ENCODE measurements at places on chromosomes 2 and 18.
A peak's percentile ranks its signal among the peaks of the same experiment; 100 is the strongest.

GRCh38 chr2:73269686-73270465, 14.4 kb downstream of the FBXO41 start:
- no peak for DNase-seq

DNA sequence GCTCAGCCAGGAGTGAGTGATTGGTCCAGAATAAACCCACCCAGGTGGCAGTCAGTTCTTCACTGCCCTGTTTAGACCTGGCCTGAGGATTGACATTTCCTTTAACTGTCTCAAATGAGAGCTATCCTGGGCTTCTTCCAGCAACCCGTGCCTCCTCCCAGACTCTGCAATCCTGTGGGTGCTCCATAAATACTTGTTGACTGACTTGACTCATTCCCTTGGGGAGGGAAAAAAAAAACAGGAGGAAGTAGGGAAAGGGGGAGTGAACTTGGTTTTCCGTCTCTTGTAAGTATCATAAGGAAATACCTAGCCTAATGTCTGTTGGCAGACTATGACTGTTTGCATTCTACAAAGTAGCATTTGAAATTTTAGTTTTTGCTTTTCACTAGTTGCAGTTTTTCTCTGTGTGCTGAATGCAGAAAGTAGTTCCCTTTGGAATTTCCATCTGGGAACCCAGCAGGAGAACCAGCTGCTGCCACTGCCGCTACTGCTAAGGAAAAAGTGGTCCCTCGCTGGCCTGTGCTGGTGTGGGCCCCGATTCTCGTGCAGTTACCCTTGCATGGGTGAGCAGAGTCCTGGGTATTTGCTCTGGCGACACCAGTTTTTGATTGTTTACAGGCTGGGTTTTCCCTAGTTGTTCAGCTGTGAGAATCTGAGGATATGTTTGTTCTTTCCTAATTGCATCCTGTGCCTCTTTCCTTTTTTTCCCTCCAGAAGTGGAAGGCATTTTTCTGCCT, 78.8 kb downstream of the TGOLN2 start:
- DNase-seq = no peak

- DNase-seq = no peak
These were observed 129.5 kb downstream of the B3GNT2 start for GRCh38 chr2:62325398-62325797.

DNA sequence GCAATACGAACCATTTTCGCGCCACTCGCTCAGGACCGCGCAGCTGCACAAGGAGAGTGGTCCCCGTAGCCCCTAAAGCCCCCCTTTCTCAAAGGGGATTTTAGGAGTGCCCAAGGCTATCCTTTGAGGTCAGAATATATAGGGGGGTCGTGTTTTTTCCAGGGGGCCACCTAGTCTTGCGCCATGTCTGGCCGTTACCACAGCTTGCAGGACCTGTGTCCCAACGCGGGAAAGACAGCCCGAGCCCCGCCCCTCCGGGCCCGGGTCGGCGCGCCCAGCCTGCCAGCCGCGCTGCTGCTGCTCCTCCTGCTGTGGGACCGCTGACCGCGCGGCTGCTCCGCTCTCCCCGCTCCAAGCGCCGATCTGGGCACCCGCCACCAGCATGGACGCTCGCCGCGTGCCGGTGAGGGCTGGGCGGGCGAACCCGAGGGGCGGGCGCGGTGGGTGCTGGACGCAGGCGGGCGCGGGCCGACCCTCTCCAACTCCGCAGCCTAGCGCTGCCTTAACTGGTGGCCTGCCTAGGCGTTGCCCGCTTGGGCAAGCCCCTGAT, at the start of gene CDCA7:
Gene CDCA7, plus strand, starts transcription at position 291 of the 550 bp plus-strand sequence. Its CDS starts 92 bp downstream, at position 383.
- DNase-seq = peak; percentile 42

GRCh38 chr18:13446610-13447461, 228.3 kb downstream of the LDLRAD4 start:
- DNase-seq = no peak
